ENCODE measurements at places on chromosomes 7 and 10. TPM values are rescaled to one million over a fixed set of nuclear protein-coding genes. Genes with fewer than 3 reads are reported as not detected.

- no peak for DNase-seq
- H3K4me3 ChIP-seq = no peak overlapping the region
- H3K27ac ChIP-seq = no peak overlapping the region
- no peaks in the 10 kb centered on the region for H3K36me3 ChIP-seq
Measured at GRCh38 chr10:30558411-30558810, 71.1 kb downstream of the LYZL2 start.

- peaks cover 18% of the 10 kb centered on the region for H3K4me1 ChIP-seq
- no peak for DNase-seq
- H3K36me3 ChIP-seq = no peaks in the 10 kb centered on the region
- H3K4me3 ChIP-seq = no peak overlapping the region
- H3K27ac ChIP-seq = no peak overlapping the region
- no peaks in the 10 kb centered on the region for H3K27me3 ChIP-seq
Measured at GRCh38 chr10:9554321-9554720, 1463.4 kb upstream of the CELF2 start.

DNA sequence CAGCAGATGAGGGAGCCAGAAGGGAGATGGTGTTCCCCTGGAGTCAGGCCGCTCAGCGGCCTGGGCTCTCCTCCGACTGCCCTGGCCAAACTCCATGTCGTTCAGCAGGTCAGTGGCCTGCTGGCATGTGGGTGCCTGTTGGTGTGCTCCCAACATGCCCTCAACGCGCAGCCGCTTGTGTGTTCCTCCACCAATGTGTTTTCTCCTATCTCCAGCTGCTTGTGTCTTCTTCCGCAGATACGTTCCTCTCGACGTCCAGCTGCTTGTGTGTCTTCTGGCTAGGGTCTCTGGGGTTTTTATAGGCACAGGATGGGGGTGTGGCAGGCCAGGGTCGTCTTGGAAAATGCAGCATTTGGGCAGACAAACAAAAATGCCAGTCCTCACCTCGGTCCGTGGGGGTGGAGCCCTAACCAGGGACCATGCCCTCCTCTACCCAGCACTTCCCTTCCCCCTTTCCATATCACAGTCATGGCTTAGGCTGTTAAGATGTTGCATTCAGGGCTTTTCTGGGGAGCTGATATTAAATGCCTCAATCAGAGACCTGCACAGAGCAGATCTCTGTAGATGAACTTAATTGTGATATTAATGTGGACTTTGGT is 111.6 kb downstream of the TMEM178B start:
- no peak overlapping the region for H3K27ac ChIP-seq
- no peaks in the 10 kb centered on the region for H3K27me3 ChIP-seq
- no peak for DNase-seq
- H3K4me3 ChIP-seq = no peak overlapping the region
- H3K4me1 ChIP-seq = no peaks in the 10 kb centered on the region

DNA sequence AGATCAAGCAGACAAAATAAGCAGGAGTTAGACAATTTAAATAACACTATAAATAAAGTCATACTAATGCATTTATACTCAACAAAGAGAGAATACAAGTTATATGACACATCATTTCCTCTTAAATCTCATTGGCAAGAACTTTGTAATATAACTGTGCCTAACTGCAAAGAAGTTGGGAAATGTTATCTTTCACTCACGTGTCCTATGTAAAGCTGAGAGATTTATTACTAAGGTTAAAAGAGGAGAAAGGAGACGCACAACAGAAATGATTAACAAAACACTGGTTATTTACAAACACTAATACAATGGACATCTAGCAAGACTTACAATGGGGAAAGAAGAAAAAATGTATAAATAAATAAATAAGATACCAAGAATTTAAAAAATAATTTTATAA is 12.7 kb upstream of the TMEM273 start:
- no peak overlapping the region for H3K27ac ChIP-seq
- H3K4me3 ChIP-seq = no peak overlapping the region
- H3K27me3 ChIP-seq = no peaks in the 10 kb centered on the region
- no peaks in the 10 kb centered on the region for H3K4me1 ChIP-seq
- H3K36me3 ChIP-seq = no peaks in the 10 kb centered on the region

GRCh38 chr10:3982746-3983442 is 197.9 kb upstream of the KLF6 start:
- no peaks in the 10 kb centered on the region for H3K27me3 ChIP-seq
- H3K4me3 ChIP-seq = no peak overlapping the region
- H3K36me3 ChIP-seq = no peaks in the 10 kb centered on the region
- DNase-seq = no peak
- H3K27ac ChIP-seq = no peak overlapping the region

- DNase-seq = no peak
- H3K36me3 ChIP-seq = no peaks in the 10 kb centered on the region
- no peaks in the 10 kb centered on the region for H3K27me3 ChIP-seq
- H3K4me3 ChIP-seq = no peak overlapping the region
- no peaks in the 10 kb centered on the region for H3K4me1 ChIP-seq
Measured at GRCh38 chr10:24177636-24178035, 31.3 kb upstream of the KIAA1217 start.

Gene CCL24
- polyA plus RNA-seq = 32.8 TPM

Gene SKIDA1
- polyA plus RNA-seq = 0.10 TPM
